Stimulated activated CD4-positive, alpha-beta T cell treated with anti-CD3 and anti-CD28 coated beads, Interleukin-15, amount 100 ng/mL, for 48 hours (primary cell): ENCODE measurements at places on chromosomes 5 and 9.

GRCh38 chr5:180605554-180606214, 14.4 kb upstream of the SCGB3A1 start:
- DNase-seq = peak; percentile 54

GRCh38 chr5:60852940-60853339, 8.9 kb upstream of the ELOVL7 start:
- no peak for DNase-seq

- no peak for DNase-seq
These were observed 49.1 kb downstream of the HOMER1 start for GRCh38 chr5:79464695-79465332.

DNA sequence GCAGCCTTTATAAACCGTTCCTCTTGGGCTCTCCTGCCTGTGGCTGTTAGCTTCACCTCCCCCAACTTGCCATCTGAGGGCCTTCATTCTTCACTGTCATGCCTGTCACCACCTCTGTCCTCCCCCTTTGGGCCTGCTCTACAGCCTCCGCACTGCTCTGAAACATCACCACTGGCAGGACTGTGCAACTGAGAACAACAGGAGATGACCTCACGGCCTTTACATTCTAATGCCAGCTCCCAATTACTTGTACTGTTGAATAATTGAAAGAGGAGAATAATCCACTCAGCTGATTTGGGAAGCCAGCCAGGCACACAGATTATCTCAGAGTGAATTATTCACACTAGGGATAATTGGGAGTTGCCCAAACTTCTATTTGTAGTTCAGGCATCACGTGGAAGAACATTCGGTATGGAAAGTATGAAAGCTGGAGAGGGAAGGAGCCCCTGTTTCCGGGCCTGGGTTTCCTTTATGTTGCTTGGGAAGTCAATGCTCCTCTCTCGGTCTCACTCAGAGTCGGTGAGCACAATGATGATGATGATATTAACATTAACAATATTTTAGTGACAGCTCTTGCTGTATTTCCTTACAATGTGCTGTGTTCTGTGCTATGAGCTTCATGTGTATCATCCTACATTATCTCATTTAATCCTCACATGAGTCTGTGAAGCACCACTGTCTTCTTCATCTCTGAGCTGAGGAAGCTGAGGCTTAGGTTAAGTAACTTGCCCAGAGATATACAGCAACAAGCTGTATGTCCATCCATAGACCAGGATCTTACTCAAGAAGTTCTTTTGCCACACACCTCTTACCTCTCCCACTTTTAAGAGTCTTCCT, 99.3 kb upstream of the LRRTM2 start:
- no peak for DNase-seq

DNA sequence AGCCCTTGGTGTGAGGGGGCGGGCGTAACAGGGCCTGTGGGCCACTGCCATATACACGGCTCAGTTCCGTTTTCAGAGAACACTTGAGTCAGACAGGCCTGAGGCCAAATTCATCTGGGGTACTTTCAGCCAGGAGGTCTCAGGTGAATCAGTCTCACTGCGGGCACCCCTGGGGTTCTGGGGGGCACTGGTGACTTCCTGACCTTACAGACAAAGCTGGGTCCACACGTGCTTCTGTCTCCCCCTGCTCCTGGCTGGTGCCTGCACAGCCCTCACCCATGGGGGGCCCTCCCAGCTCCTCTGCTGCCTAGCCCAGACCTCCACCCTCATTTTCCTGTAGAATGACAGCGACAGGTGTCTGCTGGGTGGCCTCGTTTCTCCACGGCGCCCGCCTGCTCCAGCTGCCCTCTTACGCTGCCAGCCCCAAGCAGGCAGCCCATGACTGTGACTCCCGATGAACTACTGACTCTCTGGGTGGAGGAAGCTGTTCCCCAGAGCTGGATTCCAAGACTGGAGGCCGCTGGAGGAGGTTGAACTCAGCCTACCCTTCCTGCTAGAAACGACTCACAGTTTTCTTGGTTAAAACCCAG, 374.1 kb upstream of the IRX4 start:
- no peak for DNase-seq

GRCh38 chr5:119304439-119305211, 51.2 kb upstream of the TNFAIP8 start:
- DNase-seq = no peak

GRCh38 chr9:38031594-38031993, 37.4 kb downstream of the SHB start:
- DNase-seq = no peak

DNA sequence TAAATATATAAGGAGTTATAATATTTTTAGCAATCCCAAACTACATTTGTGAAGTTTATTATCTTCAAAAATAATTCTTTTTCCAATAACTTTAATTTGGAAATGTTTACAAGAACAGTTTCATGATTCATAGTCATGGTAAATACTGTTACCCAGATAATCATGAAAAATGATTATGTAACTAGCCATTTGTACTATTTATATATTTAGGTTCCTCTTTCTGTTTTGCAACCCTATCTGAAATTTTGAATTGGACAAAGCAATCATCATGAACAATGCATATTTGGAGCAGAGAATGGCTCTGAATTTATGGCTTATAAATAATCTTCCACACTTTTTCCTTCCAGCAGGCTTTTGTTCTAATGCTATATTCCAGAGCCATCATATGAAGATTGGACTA, 499.7 kb downstream of the SLCO4C1 start:
- no peak for DNase-seq

- no peak for DNase-seq
These were observed 234.1 kb downstream of the ADAMTS6 start for GRCh38 chr5:65247594-65247993.

- DNase-seq = no peak
These were observed 4.4 kb downstream of the SETD9 start for GRCh38 chr5:56913766-56914165.

DNA sequence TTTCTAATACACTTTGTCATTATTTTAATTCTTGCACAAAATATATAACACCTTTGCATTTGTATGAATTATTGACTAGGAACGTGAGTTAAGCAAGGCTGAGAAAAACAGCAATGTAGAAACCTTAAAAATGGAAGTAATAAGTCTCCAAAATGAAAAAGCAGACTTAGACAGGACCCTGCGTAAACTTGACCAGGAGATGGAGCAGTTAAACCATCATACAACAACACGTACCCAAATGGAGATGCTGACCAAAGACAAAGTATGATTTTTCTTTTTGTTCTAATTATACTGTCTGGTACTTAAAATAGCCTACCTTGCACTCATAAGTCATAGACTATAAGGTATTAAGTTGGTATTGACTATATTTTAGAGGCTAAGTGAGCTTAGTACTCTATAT, 34.4 kb downstream of the RAD50 start:
- no peak for DNase-seq

- DNase-seq = no peak
These were observed 104.7 kb downstream of the DCP2 start for GRCh38 chr5:113081091-113081839.

DNA sequence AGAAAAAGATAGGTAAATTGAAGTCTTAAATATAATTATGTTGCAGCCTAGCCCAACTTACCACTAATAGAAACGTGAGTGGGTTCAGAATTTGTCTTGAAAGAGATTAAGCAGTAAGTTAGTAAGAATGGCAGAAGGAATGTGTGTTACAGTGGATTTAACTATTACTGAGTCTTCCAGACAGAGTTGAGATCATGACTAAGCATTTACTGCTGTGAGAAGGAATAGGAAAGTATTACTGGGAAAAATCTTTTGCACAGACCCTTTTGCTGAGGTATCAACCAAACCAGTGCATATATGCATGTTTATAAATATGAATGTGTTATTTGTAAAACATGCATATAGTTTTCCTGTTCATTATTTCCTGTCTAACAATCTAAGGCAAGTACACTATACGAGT, 112.8 kb upstream of the EFNA5 start:
- DNase-seq = no peak

DNA sequence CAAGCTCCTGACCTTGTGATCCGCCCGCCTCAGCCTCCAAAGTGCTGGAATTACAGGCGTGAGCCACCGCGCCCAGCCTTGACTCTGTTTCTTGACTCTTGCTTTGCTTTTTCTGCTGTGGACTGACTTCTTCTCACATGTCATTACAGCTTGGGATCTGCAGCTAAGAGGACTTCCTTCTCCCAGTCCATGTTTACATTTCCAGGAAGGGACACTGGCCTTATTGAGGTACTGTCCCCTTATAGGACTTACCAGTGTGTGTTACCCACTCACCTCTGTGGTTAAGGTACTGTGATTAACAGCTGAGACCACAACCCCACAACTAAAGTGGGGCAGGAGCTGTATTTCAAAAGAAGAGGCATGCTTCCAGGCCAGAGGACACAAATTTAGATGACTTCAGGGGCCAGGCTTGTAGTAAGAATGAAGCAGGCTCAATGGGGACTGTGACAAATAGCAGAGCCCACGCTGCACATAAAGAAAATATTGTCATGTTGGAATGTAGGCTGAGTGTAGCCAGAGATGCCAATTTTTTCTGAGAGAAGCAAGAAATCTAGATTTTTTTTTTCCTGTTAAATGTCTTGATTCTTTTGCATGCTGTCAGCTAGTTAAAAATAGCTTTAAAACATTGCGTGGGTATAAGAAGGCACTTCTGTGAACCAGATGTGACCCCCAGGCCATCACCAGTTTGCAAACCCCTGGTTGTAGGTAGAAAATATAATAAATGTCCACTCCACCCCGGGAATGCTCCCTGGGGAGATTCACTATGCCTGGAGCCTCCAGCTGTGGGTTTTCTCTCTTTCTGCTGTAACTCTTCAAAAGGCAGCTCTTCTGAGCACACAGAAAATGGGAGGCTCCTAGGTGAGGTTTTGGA, 75.0 kb downstream of the PTPDC1 start:
- DNase-seq = no peak

DNA sequence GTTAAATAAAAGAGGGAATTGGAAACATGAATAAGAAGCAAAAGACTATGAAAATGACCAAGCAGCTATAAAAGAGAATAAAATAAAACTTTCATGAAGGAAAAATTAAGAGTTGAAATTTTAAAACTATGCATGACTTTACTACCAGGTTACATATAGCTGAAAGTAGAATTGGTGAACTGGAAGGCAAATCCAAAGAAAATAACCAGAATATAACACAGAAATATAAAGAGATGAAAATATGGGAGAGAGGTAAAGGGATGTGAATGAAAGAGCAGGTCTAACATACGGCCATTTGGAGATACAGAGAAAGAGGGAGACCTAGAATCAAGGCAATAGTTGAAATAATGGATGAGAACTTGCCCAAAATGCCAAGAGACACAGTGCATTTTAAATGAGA, 42.9 kb upstream of the TDRD7 start:
- DNase-seq = no peak

GRCh38 chr9:86141843-86142242, 42.5 kb upstream of the GOLM1 start:
- DNase-seq = no peak

DNA sequence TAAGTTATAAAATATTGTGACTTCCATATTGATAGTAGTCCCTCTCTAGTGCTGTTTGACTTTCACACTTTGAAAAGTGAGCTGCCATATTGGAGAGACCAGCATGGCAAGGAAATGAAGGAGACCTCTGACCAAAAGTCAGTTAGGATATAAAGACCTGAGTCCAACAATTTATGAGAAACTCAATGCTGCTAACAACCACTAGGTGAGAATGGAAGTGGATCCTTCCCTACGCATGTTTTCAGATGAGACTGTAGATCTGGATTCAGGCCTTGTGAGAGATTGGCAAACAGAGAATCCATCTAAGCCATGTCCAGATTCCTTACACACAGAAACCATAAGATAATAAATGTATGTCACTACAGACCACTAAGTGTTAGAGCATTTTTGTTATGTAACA, 81.6 kb downstream of the CTNND2 start:
- DNase-seq = no peak
